ENCODE measurements at places on chromosomes 13 and 19.

GRCh38 chr19:49852631-49853126 is 1.7 kb downstream of the PTOV1 start:
- DNase-seq = no peak

- DNase-seq = no peak
Observed at GRCh38 chr13:40503011-40503410, 163.4 kb downstream of the FOXO1 start.

DNA sequence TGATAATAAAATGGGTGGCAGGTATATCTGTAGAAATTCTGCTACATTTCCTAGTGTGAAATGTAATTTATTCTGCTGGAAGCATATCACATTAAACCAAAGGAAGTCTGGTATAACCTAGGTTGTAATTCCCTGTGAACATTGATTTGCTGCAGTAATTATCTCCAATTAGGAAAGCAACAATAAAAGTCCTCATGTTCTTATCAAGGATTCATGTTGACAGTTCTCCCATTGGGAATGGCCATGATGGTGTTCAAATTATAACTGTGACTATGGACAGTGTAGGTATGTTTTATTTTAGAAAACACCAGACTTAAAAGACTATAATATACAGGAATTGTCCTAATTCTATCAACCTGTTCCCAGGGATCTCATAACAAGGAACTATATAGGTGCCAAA is 513.5 kb upstream of the MIR17HG start:
- no peak for DNase-seq

- no peak for DNase-seq
Observed at GRCh38 chr19:9144920-9145319, 4.7 kb downstream of the ZNF317 start.

GRCh38 chr19:19447536-19448237 is 42.2 kb downstream of the GATAD2A start:
- peak; percentile 30 for DNase-seq

DNA sequence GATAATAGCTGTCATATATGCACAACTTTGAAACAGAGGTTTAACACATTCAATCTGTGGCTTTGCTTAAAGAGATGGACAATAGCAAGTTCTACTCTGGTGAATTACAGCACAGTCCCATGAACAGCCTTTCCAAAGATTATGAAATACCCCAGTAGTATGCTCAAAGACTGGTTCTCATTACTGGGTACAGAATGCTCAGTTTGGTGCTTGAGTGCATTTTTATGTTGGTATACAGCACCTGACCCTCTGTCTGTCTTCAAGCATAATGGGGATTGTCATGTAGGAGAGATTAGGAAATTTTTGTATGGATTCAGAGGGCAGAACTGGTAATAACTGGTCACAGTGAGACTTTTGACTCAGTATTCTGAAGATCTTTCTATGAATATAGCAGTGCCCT is 7.6 kb downstream of the LMO7 start:
- DNase-seq = no peak

DNA sequence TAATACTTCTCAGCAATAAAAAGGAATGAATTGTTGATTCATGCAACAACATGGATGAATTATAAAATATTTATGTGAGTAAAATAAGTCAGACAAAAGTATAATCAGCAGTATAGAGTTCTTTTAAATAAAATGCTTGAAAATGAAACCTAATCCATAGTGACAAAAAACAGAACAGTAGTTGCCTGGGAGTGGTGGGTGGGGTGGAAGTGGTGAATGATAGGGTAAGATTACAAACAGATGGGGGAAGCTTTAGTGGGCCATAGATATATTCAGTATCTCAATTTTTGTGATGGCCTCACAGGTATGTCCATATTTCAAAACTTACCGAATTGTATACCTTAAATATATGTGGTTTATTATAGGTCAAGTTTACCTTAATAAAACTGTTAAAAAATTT is 124.9 kb upstream of the UBL3 start:
- DNase-seq = no peak

GRCh38 chr19:54390942-54391577 is 24.2 kb upstream of the TTYH1 start:
- peak; percentile 66 for DNase-seq
